ENCODE measurements at places on chromosomes 13 and 19.

DNA sequence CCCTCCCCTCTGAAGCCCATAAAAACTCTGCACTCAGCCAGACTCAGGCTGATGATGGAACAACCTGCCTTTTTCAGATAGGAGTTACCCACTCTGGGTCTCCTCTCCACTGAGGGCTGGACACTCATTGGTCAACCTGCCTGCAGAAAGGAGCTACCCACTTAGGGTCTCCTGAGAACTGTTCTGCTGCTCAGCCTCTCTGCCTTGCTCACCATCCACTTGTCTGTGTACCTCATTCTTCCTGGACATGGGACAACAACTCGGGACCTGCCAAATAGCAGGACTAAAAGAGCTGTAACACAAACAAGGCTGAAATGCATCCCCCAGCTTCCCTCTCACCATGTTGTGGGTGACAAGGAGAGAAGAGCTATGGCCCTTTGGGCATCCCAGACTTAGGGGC lies 18.4 kb upstream of the RCBTB2 start:
- ATAC-seq = no peak

- ATAC-seq = peak; percentile 0
Measured at GRCh38 chr19:49591731-49592485, 926 bp downstream of the PRR12 start.

- ATAC-seq = peak; percentile 75
Measured at GRCh38 chr19:32652894-32653598, 21.9 kb downstream of the ANKRD27 start.

DNA sequence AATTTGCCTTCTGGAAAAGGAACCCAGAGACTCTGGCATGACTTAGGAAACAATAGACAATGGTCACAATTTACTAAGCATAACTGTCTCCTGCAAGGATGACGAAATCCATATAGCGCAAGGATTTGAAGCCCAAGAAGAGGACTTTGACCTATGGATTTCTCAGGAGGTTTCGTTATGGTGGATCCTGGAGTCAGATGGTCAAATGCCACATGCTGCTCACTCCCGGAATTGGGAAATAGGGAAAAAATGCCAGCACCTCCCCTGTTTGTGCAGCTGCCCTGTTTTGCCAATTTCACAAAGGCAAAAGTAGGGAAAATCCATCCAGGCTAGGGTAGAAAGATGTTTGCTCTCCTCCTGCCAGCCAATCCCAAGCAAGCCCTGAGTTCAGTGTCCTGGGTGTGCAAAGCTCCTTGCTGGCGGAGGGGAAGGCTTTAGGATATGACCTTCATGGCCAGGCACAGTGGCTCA lies 23.4 kb downstream of the RDH8 start:
- no peak for ATAC-seq

DNA sequence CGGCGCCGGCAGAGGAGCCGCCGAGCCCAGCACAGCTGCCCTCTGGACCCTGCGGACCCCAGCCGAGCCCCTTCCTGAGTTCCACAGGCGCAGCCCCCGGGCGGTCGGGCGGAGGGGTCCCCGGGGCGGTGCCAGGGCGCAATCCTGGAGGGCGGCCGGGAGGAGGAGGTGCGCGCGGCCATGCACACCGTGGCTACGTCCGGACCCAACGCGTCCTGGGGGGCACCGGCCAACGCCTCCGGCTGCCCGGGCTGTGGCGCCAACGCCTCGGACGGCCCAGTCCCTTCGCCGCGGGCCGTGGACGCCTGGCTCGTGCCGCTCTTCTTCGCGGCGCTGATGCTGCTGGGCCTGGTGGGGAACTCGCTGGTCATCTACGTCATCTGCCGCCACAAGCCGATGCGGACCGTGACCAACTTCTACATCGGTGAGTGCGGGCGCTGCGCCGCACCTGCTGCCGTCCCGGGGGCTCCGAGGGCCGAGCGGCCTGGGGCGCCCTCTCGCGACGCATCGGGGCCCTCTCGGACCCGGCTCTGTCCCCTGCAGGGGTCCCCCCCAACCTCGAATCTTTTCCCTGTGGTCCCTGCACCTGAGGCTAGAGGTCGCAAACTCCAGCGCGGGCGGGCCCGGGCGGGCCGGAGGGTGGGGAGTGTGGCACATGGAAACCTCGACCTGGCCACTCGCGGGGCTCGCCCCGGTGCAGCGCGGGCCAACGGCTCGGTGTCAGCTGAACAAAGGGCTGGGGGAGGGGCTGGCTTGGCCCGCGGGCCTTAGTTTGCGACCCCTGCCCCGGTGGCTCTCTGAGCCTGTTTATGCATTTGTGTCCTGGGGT lies at the start of gene KISS1R:
Gene KISS1R (plus strand): TSS at position 11 of the 829 bp plus-strand sequence. CDS start 170 bp downstream, at position 181.
- peak; percentile 8 for ATAC-seq

GRCh38 chr13:99299920-99300341 lies 7.3 kb downstream of the GPR183 start:
- ATAC-seq = no peak

- no peak for ATAC-seq
Measured at GRCh38 chr13:113207460-113207859, 1.0 kb downstream of the PCID2 start.

- ATAC-seq = no peak
Measured at GRCh38 chr13:27980280-27980998, 8.1 kb downstream of the URAD start.

- ATAC-seq = peak; percentile 81
Measured at GRCh38 chr19:55580628-55581144, at the start of gene ZNF579. Gene ZNF579 (minus strand): TSS chr19:55580848. CDS start chr19:55579639, 1,209 bp downstream.

GRCh38 chr13:101916108-101916774 lies 463.8 kb downstream of the ITGBL1 start:
- ATAC-seq = peak; percentile 89

- ATAC-seq = no peak
Measured at GRCh38 chr19:12015753-12016116, 19.7 kb downstream of the ZNF433 start.

GRCh38 chr13:79791471-79792042 lies 310.6 kb downstream of the NDFIP2 start:
- ATAC-seq = no peak

DNA sequence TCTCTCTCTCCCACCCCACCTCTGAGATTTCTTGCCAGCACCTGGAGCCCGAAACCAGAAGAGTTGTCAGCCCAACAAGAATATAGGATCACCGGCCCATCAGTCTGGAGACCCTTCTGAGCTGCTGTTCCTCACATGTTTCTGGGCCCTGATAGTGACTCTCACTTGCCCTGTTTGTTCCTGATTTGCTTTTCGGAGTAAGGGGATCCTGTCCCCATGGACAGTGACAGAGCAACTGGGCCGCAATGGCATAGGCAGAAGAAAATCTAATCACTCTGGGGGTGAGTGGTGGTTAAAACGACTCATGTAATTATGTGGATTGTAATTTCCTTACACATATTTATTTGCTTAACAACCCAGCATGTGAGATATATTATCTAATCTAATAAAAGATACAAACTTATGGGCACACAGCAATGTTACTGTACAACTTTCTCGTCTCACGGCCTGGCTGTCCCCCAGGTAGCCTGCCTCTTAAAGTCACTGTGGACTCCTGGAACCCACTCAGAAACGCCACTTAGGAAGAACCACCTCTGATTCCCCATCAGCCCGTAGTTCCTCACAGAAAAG lies 663 bp upstream of the SMAD9 start:
- no peak for ATAC-seq

DNA sequence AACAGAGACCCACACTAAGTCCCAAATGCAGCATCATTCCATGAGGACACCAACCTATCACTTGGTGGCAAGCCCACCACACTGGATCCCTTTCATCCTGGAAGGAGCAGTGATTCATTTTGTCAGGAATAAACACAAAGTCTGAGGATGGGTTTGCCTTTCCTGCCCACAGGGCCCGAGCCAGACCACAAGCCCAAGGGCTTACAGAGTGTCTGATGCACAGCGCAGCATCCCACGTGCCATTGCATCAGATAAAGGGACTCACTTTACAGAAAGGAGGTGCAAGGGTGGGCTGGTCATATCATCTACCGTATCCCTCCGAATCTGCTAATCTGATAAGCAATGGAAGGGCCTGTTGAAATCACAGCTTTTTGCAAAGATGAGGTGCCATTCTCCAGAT lies 12.2 kb upstream of the KCTD15 start:
- no peak for ATAC-seq

DNA sequence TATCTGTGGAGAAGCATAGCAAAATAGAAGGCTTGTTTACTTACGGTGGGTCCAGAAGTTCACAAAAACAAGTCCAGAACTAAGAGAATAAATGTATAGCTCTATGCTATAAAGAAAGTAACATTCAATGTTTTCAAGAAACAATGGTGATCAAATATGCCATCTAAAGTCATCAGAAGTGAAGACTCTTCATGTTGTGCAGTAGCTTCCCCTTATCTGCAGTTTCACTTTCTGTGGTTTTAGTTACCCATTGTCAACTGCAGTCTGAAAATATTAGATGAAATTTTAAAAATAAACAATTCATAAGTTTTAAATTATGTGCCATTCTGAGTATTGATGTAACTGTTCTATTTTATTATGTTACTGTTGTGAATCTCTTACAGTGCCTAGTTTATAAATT lies 72.5 kb downstream of the EDNRB start:
- no peak for ATAC-seq

GRCh38 chr19:46529622-46530451 lies 34.2 kb upstream of the PNMA8B start:
- peak; percentile 87 for ATAC-seq

GRCh38 chr19:10190026-10190425 lies 4.7 kb downstream of the DNMT1 start:
- no peak for ATAC-seq

DNA sequence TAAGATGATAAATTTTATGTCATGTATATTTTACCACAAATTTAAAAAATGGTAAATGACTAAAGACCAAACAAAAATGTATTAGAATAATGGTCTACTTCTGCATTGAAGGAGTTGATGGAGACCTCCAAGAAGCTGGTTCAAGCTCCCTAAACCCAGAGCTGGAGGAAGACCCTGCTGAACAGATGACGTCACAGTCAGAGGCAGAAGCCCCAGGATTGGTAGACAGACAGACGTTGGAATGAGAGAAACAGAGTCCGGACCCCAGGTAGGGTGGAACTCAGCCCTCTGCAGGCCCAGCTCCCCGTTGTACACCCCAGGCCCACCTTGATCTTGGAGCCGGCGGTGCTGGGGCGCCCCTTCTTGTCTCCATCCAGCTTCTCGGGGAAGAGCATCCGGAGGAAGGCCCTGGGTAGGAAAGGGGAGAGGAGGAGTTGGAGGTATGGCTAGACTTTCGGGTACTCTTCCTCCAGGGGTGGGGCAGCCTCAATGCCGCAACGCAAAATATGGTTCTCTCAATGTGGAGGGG lies 25.7 kb upstream of the ZNF414 start:
- no peak for ATAC-seq

DNA sequence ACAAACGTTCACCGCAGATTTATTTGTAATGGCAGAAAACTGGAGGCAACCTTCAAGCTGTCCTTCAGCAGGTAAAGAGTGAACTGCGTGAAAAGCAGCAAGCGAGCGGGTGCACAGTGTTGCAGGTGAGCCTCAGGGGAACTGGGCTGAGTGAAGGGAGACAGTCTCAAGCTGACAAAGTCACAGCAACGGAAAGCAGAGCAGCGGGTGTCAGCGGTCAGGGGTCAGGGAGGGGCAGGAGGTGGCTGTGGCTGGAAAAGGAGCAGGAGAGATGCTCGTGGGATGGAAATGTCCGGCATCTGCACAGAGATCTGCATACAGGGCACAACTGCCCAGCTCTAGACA lies 8.5 kb upstream of the RASA3 start:
- ATAC-seq = no peak

GRCh38 chr19:7456964-7457541 lies 31.8 kb downstream of the PEX11G start:
- no peak for ATAC-seq
